ENCODE measurements at places on chromosomes 2 and 18.

- no peak for DNase-seq
These were observed 414.3 kb downstream of the ZNF804A start for GRCh38 chr2:185012643-185013042.

- no peak for DNase-seq
These were observed 182.9 kb upstream of the TANK start for GRCh38 chr2:160977376-160977775.

- no peak for DNase-seq
These were observed 92.9 kb downstream of the TGOLN2 start for GRCh38 chr2:85234868-85235267.

- no peak for DNase-seq
These were observed 146.2 kb upstream of the AGAP1 start for GRCh38 chr2:235347691-235348090.

- no peak for DNase-seq
These were observed 206.7 kb downstream of the SH3RF3 start for GRCh38 chr2:109335631-109336176.

DNA sequence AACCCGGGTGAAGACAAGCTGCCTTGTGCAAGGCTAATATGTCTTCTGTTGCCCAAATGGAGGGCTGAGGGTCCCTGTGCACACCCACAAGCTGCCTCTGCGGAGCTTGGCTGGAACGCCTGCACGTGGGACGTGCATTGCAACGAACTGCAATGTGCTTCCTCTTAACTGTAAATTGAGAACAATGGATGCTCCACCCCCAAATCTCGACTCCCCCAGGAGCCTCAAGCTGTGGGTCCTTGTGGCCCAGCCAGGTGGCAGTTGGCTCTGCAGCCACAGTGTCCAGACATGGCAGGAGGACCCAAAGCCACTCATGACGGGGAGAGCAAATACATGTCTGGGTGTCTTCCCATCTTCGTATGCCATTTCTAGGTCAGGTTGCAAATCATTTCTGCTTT, 90.1 kb downstream of the TWIST2 start:
- DNase-seq = no peak

DNA sequence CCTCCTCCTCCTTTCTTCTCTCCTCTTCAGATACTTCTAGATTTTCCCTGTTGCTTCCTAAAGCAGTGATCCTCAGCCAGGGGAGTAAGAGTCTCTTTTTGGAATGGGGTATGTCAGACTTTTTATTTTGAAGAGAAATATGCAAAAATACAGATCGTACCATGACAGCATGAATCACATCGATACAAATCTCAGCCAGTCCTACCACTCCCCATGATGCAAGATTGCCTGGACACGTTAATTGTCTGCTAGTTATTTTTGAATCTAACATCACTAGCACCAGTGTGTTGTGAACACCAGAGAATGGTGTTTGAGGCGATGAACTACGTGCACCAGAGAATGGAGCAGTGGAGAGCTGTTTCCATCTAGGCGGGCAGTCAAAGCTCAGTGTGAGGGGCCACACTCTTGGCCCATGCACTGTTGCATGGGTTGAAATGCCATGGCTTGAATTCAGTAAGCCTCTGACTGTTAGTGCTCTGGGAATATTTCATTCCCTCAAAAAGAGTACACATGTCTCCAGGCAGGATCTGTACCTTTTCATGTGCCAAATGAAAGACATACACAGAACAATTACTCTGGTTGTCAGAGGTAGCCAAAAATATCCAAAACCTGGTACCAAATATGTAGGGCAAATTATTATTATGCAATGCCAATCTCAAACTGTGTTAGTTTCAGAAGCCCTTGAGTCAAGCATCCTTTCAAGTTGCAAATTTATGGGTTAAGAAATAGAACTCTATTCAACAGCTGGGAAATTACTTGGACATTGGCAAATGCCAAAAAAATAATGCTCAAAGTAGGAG, 46.3 kb upstream of the RALBP1 start:
- no peak for DNase-seq

DNA sequence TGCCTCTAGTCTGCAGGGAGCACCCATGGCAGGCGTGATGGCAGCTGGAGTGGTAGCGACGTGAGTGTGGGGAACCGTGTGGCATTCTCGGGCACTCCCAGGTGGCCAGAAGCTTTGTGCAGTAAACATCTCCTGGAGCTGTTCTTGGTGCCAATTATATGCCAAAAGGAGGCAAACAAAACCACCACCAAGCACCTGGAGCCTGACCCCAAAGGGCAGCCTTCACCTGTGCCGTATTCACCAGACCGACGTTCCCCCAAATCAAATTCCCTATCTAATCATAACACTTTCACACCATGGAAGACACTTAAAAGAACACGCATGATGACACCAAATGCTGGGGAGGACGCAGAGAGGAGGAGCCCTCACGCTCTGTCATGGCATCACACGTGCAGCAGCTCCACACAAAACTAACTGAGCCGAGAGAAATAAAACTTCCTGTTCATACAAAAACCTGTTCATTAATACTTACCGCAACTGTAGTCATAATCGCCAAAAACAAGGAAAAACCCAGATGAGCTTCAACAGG, 123.6 kb downstream of the EIPR1 start:
- no peak for DNase-seq

GRCh38 chr2:195563857-195564512, 93.0 kb upstream of the SLC39A10 start:
- no peak for DNase-seq

DNA sequence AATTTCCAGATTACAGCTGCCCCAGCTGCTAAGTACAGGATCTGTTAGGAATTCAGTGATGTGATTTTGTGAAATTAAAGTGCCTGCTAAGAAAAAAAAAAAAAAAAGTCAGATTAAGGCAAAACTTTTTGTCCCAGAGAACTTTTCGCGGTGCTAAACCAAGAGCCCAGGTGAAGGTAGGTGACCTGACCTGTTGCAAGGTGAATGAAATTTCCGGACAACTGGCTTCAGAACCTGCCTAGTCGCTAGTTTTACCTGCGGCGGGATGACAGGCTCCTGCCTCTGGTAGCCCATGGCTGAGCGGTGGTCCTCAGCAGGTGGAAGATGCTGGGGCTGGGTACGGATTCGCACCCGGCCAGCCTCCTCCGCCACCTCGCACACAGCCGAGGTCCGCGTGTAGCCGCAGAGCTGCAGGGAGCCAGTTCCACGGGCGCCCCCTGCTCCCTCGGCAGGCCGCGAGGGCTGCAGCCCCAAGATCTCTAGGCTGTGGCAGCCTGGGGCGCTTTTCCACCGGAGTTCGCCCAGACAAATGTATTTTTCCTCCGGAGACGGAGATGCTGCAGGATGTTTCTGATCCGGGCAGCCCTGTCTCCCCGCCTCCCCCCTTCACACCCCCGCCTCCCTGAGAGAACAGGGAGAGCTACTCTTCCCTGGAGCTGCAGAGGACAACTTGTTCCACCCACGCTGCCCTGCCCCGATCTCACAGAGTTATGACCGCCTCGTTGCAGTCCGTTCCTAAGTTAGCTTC, at the start of gene SLC38A11:
TSS of gene SLC38A11 (minus strand) at position 572 of the 748 bp plus-strand sequence. CDS start at position 294, 278 bp downstream.
- DNase-seq = peak; percentile 42

DNA sequence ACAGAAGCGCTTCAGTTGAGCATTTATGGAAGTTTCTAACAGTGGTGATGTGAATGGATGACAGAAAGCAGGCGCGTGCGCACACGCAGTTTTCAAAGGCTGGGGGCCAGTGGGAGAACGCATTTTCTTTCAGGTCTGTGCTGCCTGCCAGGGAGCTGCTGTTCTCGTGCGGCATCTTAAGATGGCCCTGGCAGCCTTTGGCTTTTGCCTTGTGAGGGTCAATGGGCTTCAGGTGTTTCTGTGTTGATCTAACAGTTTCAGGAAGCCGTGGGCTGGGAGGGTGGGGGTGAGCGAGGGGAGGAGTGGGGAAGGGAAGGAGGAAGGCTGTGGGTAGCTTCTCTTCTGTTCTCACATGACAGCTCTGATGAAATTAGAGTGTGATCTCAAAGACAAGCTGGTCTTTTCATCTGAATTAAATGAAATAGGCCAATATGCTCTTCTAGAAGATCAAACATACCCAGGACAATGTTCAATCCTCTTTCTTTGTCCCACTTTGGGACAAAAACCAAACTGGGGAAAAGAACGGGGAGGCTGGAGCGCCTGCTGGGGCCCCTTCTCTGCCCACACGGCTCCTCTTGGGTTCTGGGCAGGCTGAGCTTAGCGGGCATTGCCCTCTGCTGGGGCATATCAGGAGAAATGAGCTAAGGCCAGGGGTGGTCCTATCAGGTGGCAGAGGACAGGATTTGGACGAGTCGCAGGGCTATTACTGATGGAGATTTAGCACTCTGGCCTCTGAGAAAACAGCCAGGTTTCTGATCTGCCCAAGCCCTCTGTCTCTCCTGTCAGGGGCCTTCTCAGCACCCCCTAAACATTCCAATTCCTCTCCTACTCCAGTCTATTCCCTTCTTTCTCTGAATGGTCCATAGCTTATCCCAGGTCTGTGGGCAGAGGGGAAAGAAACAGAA, 126.2 kb upstream of the LGALSL start:
- peak; percentile 64 for DNase-seq

DNA sequence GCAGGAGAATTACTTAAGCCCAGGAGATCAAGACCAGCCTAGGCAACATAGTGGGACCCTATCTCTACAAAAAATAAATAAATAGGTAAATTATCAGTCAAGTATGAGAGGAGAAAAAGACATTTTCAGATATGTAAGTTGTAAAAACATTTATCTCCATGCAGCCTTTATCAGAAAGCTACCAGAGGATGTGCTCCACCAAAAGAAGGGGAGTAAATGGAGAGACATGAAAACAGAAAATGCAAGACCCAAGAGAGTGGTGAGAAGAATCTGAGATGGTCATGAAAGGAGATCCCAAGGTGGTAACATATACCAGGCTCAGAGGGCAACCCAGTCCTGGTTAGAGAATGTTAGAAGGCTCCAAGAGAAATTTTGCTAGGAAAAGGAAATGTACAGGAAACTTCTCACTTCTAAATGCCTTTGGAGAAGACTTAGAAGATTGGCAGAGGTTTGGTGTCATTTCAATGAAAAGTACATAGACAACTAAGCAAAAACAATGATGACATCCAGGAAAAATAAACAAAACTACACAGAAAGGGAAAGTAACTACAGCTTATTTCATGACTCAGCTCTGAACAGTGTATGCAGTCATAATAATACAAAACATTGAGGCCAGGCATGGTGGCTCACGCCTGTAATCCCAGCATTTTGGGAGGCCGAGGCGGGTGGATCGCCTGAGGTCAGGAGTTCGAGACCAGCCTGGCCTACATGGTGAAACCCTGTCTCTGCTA, 19.5 kb downstream of the CIB4 start:
- no peak for DNase-seq

DNA sequence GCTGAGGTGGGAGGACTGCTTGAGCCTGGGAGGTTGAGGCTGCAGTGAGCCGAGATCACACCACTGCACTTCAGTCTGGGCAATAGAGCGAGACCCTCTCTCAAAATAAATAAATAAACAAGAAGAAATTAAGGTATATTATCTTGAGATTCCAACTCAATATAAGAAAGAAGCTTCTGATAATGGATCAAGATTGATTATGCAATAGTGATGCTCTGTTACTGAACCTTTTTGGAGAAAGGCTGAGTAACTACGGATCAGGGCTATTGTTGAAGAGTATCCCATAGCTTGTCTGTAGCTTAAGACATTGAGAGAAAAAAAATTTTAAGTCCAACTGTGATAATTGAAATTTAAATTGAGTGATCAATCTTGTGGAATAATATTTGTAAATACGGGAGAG, 17.7 kb downstream of the GULP1 start:
- DNase-seq = no peak

DNA sequence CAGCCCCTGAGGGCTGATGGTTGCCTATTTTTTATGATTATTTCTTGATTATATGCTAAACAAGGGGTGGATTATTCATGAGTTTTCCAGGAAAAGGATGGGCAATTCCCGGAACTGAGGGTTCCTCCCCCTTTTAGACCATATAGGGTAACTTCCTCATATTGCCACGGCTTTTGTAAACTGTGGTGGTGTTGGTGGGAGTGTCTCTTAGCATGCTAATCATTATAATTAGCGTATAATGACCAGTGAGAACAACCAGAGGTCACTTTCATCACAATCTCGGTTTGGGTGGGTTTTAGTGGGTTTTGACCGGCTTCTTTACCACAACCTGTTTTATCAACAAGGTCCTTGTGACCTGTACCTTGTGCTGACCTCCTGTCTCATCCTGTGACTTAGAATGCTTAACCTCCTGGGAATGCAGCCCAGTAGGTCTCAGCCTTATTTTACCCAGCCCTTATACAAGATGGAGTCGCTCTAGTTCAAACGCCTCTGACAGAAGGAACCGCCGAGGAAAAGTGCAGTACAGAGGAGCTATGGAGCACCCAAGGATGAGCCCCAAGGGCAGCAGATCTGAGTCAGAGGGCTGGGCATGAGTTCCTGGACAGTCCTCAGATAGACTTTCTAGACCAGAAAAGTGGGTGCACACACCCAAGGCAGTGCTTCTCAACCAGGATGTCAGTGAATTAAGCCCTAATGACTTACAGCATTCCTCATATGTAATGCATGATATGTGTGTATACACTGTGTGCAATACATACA, 37.1 kb upstream of the ASAP2 start:
- no peak for DNase-seq

DNA sequence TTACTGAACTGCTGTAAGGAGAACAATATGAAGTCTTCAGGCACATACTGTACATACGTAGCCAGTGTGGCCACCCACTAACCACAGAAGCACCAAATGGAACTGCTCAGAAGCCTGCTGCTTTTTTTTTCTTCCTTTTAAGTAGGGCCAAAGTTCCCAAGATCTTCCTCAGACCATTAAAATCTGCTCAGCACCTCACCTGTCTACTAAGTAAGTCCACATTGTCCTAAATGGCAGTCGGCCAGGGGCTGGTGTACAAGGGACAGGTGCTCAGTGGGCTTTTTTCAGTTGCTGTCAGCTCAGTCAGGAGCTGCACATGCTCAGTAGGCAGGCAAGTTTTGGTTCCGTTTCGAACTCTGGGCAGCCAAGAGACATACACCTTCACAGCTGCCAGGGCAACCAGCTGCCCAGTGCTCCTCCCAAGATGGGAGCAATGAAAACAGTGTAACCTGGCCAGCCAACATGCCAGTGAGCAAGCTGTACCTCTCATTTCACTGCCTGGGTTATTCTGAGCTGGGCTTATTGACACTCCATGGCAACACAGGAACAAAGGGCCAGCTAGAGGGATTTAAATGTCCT, 86.1 kb downstream of the ACVR1 start:
- DNase-seq = peak; percentile 11

DNA sequence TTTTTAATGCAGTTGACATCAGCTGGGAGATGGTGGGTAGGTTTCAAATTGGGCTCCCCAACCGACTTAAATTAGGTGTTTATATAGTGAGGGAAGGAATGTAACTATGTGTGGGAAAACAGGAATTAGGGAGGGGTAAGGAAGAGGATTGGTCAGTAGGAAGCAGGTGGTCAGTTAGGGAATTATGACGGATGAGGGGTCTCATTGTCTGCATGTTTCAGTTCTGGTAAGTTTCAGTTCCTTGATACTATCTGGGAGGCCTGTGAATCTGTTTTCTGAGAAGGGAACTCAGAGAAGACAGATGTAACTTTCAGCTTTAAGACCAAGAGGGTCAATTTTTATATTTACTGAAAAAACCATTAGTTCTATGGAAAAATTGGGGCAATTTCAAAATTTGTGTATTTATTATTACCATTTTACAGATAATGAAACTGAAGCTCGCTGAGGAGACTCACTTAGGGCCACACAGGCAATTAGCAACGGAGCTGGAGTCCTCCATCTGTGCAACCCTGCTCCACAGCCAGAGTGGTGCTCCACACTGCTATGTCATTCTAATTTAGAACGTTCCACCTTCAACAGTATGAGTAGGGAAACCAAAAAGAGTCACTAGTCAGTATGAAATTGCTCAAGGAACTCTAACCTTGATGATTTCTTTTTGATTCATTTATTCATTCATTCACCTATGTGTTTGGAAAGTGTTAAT, 36.0 kb upstream of the CCDC195 start:
- DNase-seq = no peak
